ENCODE measurements at places on chromosomes 13 and 19.

DNA sequence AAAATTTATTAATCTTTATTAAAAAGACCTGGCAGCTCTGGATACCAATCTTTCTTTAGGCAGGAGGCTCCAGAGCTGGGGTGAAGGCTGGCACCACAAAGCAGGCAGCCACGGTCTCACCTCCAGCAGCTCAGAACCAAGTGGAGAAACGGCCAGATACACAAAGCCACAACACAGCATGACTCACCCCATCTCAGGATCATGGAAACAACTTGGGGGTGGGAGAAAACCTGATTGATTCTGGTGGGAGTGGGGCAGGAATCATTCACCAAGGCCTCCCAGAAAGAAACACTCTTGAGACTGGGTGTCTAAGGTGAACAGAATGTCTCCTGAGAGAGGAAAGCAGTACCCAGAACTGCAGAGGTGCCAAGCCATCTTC, 64.2 kb downstream of the CRYL1 start:
- no peak for DNase-seq

DNA sequence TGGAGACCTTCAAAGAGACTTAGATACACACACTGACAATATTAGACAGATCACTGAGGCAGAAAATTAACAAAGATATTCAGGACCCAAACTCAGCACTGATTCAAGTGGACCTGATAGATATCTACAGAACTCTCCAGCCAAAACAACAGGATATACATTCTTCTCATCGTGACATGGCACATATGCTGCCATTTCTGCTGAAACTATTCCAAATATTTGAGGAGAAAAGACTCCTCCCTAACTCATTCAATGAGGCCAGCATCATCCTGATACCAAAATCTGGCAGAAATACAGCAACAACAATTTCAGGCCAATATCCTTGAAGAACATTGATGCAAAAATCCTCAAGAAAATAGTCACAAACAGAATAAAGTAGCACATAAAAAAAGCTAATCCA, 53.3 kb downstream of the TRPC4 start:
- no peak for DNase-seq

DNA sequence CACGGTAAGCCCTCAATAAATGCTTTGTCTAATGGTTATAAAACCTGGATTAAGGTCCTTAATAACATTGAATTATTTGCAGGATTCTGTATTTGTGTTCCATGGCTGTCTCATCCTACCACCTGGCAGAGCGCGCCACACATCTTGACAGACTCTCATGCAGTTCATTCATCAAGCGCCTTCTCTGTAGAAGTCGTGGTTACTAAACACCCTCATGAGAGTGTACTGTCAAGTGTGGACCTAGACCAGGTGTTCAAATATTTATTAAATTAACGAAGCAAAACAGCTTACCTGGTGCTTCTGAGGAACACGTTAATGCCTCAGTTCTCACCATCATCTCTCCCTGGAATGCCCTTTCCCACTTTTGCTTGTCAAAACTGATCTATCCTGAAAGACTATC, 13.1 kb upstream of the FBXL3 start:
- DNase-seq, result no peak

DNA sequence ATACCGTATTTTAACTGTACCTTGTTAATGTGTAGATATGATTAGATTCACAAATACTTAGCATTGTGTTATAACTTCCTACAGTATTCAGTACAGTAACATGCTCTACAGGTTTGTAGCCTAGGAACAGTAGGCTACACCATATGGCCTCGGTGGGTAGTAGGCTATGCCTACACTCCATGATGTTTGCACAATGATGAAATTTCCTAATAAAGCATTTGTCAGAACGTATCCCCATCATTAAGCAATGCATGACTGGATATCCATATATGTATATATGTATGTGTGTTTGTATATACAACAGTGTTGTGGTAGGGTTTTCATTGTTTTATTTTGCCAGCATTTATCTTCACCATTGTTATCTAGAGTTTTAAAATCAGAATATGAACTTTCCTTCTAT, 119.4 kb downstream of the SLC7A1 start:
- no peak for DNase-seq

DNA sequence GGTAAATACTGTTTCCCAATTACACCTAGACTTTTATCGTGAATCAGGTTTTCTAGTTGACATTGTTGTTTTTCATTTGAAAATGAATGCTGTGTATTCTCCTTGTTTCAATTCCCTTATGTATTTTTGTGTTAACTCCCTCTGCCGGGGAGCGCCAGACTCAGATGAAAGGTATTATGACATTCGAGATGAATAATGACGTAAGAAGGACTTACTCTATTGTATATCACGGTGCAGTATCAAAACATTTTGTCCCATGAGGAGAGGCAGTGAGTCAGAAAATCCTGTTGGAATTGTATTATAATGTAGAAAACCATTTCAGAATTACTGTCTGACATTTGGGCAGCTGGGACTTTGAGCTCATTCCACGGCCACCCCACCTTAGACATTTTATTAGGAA, 61.6 kb downstream of the LRCH1 start:
- DNase-seq, result no peak

DNA sequence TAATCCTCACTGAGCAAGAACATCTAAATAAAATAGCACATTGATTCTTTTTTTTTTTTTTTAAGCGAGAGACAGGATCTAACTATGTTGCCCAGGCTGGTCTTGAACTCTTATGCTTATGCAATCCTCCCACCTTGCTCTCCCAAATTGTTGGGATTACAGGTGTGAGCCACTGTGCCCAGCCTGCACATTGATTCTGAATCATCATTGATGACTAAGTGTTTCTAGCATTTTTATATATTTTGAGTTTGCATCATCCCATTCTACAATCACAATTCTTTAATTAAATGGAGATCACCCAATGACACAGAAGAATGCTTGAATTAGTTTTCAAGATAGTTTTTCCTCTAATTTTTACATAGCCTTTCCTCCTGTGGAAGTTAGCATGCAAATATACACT, 354.1 kb downstream of the KLF5 start:
- DNase-seq, result no peak

- no peak for DNase-seq
Measured at GRCh38 chr13:91135376-91135775, 212.1 kb upstream of the MIR17HG start.

- DNase-seq, result no peak
Measured at GRCh38 chr13:26820871-26821270, 60.3 kb upstream of the GPR12 start.

- no peak for DNase-seq
Measured at GRCh38 chr13:79407349-79407979, 1.4 kb upstream of the RBM26 start.

DNA sequence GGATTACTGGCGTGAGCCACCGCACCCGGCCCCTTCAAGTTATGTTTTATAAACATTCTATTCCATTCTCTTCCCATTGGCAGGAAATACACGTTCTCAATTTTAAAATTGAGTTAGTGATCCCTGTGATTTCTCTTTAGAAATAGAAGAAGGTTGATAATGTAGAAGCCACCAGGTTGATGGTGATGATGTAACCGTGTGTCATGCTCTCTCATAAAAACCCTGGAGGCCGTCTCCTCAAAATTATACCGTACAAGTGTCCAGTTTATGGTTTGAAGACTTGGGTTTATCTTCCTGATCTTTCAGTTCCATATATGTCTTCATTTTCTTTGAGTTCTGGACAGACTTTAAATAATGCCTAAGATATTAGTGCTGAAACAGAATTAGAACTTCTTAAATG, 32.2 kb downstream of the COG3 start:
- DNase-seq, result no peak

Measured in stimulated activated CD4-positive, alpha-beta T cell treated with anti-CD3 and anti-CD28 coated beads, TNF-alpha, amount 100 ng/mL, for 4 hours (primary cell).